ENCODE measurements at places on chromosomes 3 and 15.

DNA sequence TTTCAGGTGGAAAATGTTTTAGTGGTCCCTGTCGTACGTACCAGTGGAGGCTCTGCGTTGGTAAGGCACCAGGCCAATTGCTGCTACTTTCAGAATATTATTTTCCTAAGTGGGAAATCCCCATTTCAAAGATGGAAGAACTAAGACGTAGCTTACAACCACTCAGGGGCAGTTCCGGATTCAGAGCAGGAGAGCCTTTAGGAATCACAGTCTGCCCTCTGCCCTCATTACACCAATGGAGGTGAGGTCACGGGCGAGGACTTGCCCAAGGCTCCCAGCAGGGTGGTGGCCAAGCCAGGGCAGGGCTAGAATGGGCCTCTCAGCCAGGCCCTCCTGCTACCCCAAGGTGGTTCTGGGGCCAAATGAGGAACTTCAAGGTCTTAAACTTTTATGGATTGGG is 72.6 kb downstream of the RASGRF1 start:
- DNase-seq = no peak

DNA sequence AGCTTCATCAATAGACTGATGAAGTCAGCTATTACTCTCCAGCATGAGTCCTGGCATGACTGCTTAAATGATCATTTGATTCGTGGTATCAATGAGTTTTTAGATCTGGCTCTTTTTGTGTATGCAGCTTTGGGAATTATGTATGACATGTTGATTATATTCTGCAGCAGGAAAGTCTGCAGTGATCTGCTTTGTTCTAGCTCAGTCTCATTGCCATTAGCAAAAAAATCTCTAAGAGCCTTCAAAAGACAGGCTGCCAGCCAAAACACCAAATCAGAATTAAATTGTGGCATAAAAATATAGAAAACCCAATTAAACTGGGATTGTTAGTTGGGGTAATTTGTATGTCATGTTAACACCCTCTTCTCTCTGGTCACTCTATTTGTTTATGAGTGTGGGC is 1021.0 kb upstream of the SEMA6D start:
- DNase-seq = no peak

DNA sequence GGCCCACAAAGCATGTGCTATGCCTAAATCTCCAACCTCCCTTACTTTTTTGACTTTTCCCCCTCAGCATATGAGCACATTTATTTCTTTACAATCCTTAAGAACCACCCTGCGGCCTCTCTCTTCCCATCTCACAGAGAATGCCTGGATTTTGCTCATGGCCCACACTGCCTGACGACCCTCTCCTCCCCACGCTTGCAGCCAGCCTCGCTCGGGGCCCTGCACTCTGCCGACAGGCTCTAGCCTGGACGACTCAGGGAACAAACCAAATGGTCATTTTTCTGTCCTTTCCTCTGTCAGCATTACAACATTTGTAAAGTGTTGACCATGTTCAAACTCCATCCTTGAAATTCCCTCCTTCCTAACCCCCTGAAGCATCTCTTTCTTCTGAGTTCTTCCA is 11.7 kb downstream of the HES1 start:
- no peak for DNase-seq

- no peak for DNase-seq
These were observed 4.4 kb downstream of the TMEM45A start for GRCh38 chr3:100496711-100497261.

DNA sequence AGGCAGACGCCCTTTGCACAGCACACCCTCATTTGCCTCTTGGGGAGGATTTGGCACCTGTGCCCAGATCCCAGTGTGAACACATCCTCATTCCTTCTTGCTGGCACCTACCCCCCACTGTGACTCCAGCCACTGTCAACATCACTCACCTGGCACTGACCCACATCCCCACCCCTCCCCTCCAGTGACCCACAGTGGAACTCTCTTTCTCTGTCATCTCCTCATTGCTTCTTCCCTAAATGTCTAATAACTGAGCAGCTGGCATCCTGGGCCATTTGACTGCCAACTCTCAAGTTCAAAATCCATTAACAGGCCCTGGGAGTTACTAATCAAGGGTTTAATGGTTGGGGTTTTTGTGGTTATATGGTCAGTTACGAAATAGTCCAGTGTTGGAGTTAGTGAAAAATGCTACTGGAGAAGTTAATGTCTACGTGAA is 14.4 kb downstream of the SNAPC5 start:
- DNase-seq = no peak

GRCh38 chr15:68642491-68642845 is 63.7 kb downstream of the CORO2B start:
- no peak for DNase-seq

GRCh38 chr3:100073049-100073713 is 41.1 kb downstream of the FILIP1L start:
- DNase-seq = no peak

DNA sequence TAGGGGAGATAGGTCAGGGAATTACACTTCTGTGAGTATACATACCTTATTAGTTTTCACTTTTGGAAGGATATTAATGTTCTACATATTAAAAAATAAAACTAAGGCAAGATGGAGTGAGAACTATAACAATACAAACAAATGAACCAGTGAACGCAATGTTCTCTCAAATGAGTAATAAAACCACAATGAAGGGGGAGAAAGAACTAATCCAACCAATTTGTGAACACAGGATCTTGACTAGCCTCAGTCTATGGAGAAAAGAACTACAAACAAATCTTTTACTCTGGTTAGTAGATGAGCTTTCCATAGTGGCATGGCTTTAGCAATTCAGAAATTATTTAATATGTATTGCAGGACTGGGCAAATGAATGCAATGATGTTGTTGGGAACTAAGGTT is 26.9 kb upstream of the ATOSA start:
- no peak for DNase-seq

DNA sequence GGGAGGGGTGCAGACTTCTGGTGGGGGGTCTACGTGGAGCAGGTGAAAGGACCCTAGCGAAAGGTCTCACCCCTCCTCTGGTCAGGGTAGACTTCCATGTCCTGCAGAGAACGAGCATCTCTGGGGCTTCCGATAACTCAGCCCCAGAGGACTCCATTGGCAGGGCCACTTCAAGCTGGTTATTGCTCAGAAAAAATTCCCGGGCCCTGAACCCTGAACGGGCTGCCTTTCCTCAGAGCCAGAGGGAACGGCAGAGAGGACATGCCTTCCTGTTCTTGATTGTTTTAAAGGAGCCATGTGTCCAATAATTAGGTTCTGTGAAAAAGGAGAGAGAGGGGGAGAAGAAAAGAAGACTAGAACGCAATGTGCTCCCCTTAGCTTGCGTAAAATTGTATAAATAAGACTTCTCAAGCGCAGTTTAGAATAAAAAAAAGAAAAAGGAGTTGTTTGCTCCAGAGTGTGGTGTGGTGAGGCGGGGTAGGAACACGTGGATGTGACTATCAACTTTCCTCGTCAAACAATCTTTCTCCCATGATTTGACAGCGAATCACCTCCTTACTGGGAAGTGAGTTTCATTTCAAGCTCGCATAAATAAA is 193.4 kb upstream of the UBE2E1 start:
- DNase-seq = no peak

All from stimulated activated CD8-positive, alpha-beta memory T cell treated with anti-CD3 and anti-CD28 coated beads, Interleukin-2, amount 100 ng/mL, for 1 hour (primary cell).